Mesothelial cell of epicardium (in vitro differentiated cells): ENCODE measurements at places on chromosomes 2 and 18. TPM values are rescaled to one million over a fixed set of nuclear protein-coding genes. Genes with fewer than 3 reads are reported as not detected.
A peak's percentile ranks its signal among the peaks of the same experiment; 100 is the strongest.

The AP1S3 gene
- 18.0 to 23.2 TPM (median 18.5 TPM) in 3 replicates for total RNA-seq

- DNase-seq, result no peak
These were observed 52.5 kb upstream of the GPR17 start for GRCh38 chr2:127593228-127594115.

GRCh38 chr2:110807522-110807921 lies 75.1 kb downstream of the ACOXL start:
- DNase-seq, result no peak

GRCh38 chr2:26612522-26613240 lies 28.5 kb downstream of the CIB4 start:
- no peak for DNase-seq

GRCh38 chr2:129191530-129191929 lies 787.9 kb upstream of the RAB6C start:
- DNase-seq, result no peak

GRCh38 chr2:128610496-128610895 lies 291.8 kb upstream of the HS6ST1 start:
- peak; percentile 10 for DNase-seq

The SERPINB4 gene
- not detected in 3 replicates for total RNA-seq

The TEX51 gene
- total RNA-seq, result not detected in 3 replicates

The SERPINB13 gene
- total RNA-seq, result 0.27 to 0.77 TPM (median 0.38 TPM) in 3 replicates

DNA sequence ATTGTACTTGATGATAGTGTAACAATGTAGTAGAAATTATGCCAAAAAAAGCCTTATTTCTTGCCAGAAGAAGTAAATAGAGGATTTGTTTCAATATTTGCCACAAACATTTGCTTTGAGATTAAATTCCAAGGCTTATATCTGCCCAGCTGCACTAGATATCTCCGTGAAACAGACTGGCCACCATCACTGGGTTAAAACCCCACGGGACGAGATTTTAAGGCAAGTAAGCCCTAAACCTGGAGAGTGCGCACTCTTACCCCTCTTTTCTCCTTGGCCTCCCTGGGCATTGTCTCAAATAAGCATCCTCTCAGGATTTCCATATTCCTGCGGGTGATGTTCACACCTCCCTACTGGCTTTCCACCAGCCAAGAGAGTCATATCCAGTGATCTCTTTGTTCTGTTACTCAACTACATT lies 334.4 kb downstream of the AGPS start:
- DNase-seq, result no peak

DNA sequence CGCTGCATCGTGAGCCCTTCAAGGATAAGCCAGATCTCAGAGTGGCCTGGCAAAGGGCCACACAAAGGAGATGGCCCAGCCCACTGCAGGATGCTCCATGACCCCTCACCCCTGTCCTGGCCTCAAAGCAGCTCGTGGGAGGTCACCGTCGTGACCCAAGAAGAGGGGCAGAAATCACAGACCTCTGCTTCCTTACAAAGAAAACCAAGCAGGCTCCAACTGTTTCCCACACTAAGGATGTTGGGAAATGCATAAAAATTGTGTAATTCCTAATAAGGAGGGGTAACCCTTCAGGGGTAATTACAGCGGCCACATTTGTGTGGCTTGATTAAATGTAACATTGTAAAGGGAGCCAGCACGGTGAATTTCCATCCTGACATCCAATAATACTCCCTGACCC lies 102.3 kb downstream of the BOD1L2 start:
- no peak for DNase-seq

The TUBA4B gene
- not detected in 3 replicates for total RNA-seq

- no peak for DNase-seq
These were observed 204.2 kb upstream of the FBXO11 start for GRCh38 chr2:48110492-48110891.

DNA sequence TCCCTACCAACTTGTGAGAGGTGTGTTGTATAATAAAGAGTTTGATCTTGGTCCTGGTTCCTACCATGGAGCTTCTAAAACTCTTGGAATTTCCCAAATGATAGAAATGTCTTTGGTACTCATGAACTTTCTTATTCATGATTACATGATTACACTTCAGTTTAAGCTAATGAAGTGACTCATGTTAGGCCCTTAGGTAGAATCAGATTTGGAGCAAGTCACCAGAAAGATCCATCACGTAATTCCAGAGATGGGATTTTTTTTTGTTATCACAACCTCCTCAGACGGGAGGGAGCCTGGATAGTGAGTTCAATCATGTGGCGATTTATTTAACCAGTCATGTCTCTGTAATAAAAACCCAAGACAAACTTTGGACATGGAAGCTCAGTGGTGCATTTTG lies 1287.6 kb upstream of the ZEB2 start:
- no peak for DNase-seq

DNA sequence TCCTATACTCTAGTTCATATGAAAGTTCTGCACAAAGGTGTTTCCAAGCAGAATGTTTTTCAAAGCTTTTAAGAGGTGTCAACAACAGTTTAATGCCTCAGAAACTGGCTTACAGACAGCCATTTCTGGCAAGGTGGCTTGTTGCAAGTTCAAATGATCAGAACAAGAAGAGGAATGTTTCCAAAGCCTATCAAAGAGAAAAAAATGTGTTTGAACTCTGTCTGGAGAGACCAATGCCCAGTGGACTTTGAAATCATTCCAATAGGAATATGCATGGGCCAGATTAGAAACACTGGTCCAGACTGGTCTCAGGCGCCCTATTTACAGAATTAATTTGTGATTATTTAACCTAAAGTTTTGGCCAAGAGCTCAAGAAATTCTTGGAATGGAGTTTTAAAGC lies 106.2 kb downstream of the CPS1 start:
- no peak for DNase-seq

DNA sequence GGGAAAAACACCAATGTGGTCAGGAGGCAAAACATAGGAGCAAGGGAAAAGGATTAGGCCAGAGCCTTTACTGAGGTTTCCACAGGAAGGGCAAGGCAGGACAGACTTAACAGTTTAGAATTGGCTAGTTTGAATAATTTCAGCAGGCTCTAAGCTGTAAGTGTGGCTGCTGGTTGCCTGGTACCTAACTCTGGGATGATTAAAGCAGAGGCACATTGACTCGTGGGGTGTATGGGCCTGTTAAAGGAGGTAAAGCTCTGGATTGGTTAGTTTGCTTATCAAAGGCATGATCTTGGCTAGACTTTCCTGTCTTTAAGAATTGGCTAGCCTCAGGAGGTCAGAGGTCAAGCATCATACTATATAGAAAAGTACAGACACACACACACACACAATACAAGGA lies 132.6 kb downstream of the SPAG16 start:
- DNase-seq, result no peak

- DNase-seq, result no peak
These were observed 52.6 kb upstream of the PEX13 start for GRCh38 chr2:60964651-60965498.

The GCKR gene
- total RNA-seq, result not detected in 3 replicates

The PARD3B gene
- total RNA-seq, result 20.4 to 23.7 TPM (median 23.4 TPM) in 3 replicates

- no peak for DNase-seq
These were observed 2.8 kb downstream of the CIDEA start for GRCh38 chr18:12256951-12257350.

- DNase-seq, result no peak
These were observed 8.8 kb downstream of the EFEMP1 start for GRCh38 chr2:55914786-55915185.

- DNase-seq, result no peak
These were observed 66.4 kb downstream of the TSHZ1 start for GRCh38 chr18:75276818-75277609.

DNA sequence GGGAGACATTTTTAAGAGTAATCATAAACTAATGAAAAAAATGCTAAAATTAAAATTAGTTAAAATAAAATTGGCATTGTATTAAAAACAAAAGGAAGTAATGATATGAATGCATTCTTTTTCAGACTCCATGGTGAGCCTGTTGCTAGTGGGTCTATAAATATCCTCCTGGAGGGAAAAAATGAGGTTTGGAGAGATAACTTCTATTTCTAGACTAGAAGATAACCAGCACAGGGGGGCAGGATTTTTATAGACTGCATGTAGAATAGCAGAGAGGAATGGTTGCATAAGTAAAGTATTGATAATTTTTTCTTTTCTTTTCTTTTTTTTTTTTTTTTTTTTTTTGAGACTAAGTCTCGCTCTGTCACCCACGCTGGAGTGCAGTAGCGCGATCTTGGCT lies 835.8 kb upstream of the VRK2 start:
- DNase-seq, result no peak

- no peak for DNase-seq
These were observed 747.4 kb upstream of the SLC8A1 start for GRCh38 chr2:41199334-41199733.

The FABP1 gene
- total RNA-seq, result 1.0 to 3.8 TPM (median 2.7 TPM) in 3 replicates

DNA sequence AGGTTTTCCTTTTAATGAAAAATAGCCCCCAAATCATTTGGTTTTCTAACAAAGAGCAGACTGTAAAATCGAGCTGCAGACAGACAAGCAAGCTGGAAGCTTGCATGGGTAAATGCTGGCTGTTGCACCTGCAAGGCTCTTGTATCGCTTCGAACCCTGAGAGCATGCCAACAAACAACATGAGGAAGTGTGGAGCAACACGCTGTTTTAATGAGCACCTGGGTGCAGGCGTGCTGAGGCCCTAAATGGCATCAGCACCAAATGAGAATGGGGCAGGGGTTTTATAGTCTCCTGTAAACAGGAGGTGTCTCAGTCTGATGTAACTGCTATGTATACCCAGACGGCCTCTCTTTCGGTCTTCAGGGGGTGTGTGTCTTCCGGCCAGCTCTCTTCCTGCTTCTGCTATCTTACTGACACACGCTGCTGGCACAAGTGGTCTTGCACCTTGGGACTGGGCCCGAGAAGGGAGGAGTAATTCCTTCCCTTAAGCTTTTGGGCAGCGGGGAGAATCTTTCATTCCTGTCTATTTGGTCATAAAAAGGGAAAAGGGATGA lies 31.9 kb upstream of the CDH2 start:
- no peak for DNase-seq

DNA sequence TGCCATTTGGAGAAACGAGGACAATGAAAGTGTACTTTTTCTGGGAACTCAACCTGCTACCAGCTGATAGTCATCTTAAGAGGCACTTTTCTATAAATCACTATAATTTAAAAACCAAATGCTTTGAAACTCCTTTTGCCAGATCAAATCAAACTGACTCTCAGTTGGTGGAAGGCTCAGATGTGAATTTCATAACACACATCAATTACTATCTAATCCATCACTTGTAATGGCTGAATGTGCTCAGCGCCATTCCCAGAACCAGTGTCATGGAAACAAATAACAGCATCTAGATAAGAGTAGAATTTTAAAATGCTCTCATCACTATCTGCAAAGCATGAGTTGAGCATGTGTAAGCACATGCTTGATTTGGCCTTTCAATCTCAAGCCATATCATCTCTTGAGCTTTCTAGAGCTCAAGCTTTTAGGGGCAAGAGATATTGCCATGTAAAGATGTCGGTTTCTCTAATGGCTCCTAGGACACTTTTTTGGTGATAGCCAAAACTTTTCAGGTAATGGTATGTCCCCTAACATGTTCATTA lies 223.1 kb upstream of the ACVR2A start:
- DNase-seq, result no peak
